M059J (cell line): ENCODE measurements at places on chromosomes 11 and 22. TPM values are rescaled to one million over a fixed set of nuclear protein-coding genes. Genes with fewer than 3 reads are reported as not detected.

PDE2A gene
- 1.2 and 4.6 TPM in 2 replicates for total RNA-seq

SHANK2 gene
- total RNA-seq, result not detected in 2 replicates

- DNase-seq, result no peak
Observed at GRCh38 chr22:20889025-20889704, 28.0 kb upstream of the CRKL start.

LGALS12 gene
- total RNA-seq, result not detected in 2 replicates

GRCh38 chr22:37337204-37337943 lies 55.1 kb downstream of the CYTH4 start:
- peak; percentile 86 for DNase-seq

GRCh38 chr22:48651036-48651890 lies 1176.4 kb downstream of the BRD1 start:
- DNase-seq, result no peak

DNA sequence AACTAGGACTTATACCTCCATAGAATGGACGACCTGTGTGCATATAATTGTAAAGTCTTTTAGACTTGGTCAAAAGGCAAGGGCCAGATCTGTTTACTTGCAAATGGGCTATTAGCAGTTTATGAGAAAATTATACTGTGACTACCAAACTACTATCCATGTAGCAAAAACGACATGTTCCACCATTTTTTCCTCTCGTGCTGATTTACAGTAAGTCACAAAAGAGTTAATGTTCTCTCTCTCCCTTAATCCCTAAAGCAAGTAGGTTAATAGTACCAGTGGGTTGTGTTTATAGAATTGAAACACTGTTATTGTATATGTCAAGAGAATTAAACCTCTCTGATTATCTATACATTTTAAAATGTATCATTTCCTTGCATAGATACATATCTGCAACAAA lies 147.3 kb downstream of the MAML2 start:
- DNase-seq, result no peak

DNA sequence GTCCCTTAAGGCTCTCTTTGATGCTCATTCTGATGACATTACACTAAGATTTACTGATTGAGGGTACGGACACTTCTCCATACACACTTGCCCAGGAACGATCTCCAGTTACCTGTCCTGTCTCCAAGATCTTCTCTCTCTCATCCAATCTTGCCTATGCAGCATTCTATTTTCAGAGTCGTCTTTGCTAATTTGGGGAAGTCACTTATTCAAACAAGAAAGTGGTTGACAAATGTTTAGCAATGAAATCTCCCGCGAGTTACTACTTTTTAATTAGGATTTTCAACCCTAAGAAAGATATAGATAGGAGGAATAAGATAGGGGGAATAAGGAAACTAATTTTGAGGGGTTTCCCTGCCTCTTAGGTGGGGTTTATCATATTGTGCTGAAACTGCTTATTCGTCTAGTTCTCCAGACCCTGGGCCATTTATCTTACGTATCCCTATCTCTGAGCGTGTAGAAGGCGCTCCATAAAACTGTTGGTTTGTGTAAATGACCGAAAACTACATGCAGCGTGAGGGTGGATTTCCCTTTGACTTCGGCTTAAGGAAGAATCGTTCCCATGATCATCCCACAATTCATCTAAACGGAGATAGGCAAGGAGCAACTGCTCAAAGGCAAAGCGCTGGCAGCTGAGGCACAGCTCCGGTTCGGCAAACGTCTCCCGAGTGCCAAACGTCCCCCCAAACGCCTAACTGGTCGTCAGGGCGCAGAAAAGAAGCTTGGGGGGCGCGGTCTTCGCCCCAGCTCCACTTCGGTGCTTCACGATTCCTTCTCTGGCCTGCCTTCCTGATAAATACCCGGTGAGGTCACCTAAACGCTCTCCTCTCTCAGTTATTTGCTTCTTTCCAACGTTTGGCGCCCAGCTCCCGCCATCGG lies 804 bp downstream of the APIP start:
- DNase-seq, result no peak

IRAG1 gene
- 18.4 and 27.5 TPM in 2 replicates for total RNA-seq

- no peak for DNase-seq
Observed at GRCh38 chr11:2704896-2705606, 5.3 kb upstream of the KCNQ1OT1 start.

ASCC2 gene
- total RNA-seq, result 14.8 and 28.7 TPM in 2 replicates

MAP6 gene
- total RNA-seq, result 0.02 and 0.32 TPM in 2 replicates

GRCh38 chr11:36156161-36156816 lies 132.9 kb downstream of the COMMD9 start:
- DNase-seq, result peak; percentile 54

GRCh38 chr11:119912229-119912628 lies 183.2 kb upstream of the NECTIN1 start:
- DNase-seq, result no peak
